ENCODE measurements at places on chromosomes 16 and 17. TPM values are rescaled to one million over a fixed set of nuclear protein-coding genes. Genes with fewer than 3 reads are reported as not detected.

SEZ6 gene
- 64.1 TPM for polyA plus RNA-seq

- DNase-seq: no peak
Measured at GRCh38 chr17:7484919-7485377, 782 bp downstream of the POLR2A start.

TRIM16 gene
- polyA plus RNA-seq: 11.7 TPM

CLEC18A gene
- polyA plus RNA-seq: 6.7 TPM

KRT9 gene
- not detected for polyA plus RNA-seq

DNA sequence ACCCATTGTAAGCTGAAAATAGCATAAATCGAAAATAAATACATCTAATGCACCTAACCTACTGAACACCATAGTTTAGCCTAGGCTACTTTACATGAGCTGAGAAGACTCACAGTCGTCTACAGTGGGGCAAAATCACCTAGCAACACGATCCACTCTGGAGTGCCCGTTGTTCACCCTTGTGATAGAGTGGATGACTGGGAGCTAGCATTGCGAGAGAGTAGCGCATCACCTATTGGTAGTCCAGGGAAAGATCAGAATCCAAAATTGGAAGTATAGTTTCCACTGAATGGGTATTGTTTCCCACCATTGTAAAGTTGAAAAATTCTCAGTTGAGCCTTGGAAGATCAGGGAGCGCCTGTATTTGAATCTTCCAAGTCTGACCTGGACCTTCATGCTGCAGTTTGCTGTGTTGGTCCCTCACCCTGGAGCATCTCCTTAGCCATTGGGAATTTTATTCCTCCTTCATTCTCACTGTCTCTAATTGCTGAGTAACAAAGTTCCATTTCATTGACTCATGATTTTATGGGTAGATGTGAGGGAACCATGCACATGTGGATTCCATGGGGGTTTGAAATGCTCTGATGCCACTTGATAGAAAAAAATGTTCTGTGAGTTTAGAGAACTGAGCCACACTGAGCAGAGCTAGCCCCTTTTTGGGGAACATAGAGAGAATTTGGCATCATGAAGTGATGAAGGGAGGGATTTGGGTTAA is 19.6 kb downstream of the AKAP1 start:
- DNase-seq: no peak

DNA sequence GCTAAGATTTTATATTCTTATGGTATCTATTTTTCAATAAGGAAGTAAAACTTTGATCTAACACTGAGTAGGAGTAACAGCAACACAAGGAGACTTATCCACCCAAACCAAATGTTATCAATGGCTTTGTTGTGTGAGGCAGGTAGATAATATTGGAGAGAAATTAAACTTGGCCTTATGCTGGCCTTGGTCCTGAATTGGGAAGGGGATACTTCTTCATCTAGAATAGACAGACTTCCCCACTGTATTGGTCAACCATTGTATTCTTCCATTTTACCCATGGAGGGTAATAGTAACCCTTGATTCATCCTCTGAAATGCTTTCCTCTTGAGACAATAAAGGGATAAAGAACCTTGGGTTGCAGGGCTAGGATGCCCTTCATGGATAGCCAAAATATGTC is 76.3 kb upstream of the ANKFN1 start:
- no peak for DNase-seq

OTOP2 gene
- polyA plus RNA-seq: not detected

DNA sequence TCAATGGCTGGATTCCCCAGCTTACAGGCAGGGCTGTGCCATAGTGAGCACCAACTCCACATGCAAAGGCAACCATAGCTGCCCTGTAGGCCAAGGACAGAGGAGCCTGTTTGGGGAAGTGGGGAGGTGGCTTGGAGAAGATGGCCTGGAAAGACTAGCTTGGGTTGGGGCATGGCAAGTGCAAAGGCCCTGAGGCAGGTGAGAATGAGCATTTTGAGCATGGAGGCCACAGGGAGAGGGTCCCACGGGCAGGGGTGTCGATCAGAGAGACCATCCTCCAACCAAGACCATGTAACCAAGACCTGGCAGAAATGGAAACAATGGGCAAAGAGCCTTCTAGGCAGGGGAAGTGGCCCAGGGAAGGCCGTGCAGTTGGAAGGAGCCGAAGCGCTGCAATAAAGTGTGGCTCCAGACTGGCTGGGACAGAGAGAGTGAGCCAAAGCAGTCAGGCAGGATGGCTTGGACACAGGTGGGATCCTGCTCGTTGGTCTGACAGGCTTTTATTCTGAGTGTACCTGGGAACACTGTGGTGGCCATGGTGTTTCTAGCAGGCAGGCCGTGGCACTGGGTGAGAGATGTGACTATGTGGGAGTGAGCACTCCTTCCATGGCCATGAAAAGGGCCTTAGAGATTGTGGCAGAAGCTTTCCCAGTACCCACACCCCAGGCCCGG is 24.8 kb upstream of the MPRIP start:
- DNase-seq: no peak

DNA sequence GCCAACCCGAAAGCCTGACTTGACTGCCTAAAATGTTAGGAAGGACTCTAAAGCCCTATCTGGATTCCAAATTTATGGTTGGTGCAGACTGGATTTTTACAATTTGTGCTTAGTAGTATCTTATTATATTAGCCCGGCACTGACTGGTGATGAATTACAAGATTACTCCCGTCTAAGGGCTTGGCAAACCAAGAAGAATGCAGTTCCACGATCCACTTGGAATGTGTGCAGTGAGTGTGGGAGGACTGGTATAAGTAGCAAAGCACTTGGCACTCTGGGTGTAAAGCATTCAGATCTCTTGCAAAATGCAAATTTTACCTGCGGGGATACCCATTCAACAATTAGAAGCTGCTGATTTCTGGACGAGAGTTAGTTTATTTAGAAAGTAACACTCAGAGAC is 539.4 kb downstream of the MAF start:
- DNase-seq: no peak

SEPTIN12 gene
- polyA plus RNA-seq: not detected

DNA sequence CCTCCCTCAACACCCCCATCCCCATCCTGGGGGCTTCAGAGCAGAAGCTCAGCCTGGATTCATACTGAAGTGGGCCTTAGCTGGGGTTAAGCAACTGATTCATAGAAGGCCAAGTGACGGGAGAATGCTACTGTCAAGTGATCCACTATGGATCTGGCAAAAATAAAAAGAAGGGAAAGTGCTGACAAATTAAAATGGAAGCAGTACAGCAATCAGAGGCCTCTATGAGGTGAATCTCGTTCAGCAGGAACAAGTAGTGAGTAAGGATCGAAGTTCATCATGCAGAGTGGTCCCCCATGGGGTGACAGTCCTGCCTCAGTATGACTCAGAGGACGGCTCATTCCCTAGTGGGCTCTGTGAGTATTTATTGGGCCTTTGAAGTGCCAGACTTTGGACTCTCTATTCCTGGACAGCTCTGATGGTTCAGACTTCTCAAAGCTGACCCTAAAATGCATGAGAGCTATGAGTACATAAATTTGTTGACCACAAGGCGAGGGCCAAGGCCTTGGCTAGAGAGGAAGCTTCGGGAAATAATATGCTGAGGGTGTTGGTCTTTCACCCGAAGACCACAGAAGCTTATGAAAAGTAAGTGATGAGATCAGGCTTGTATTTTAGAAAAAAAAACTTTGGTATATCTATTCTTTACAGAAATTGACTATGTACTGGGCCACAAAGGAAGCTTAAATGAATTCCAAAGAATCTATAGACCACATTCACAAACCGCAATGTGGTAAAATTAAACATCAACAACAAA is 5.3 kb upstream of the NSMCE1 start:
- DNase-seq: no peak

DNA sequence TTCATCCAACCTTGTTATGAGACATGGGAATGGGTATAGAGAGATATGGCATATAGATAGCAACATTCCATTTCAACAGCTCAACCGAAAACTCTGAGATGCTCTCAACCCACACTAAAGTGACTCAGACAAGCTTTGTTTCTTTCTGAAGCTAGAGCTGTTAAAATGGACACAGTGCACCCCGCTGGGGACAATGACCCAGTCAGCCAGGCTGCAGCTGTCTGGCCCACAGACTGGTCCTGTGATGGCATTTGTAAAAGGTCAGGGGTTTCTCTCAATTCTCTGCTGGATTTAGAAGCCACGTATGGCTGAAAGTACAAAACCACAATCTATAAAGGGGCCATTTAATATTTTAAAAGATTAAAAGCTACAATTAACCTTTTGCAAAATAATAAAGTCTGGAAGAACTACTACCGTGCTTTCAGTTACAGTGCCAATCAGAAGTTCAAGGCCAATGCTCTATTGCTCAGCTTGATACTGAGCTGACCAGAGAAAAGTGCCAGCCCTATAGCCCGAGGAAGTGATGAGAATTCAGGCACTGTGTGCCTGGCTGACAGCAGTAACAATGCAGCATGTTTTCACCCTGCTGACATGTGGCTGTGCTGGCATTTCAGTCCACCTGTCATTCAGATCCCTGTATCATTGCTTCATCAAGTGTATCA is 60.2 kb downstream of the TEX2 start:
- peak; percentile 53 for DNase-seq

COX6A2 gene
- polyA plus RNA-seq: 1.8 TPM

HOXB2 gene
- polyA plus RNA-seq: 168 TPM

VTN gene
- 0.56 TPM for polyA plus RNA-seq

SLFN12 gene
- 0.66 TPM for polyA plus RNA-seq

DNA sequence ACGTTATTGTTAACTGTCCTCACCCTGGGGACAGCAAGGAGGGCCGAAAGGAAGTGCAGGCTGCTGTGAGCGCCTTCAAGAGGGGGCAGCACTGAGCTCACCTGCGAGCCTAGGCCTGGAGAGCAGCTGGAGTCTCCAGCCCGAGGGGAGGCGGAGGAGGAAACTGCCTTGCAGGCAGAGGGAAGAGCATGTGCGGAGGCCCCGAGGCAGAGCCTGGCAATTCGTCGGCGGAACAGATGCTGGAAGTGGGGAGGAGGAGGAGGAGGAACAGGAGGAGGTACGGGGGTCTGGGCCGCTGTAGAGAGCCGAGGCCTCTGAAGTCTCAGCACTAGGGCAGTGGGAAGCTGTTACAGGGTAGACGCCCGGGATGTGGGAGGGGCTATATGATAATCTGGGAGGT is 49.6 kb upstream of the PLCG2 start:
- no peak for DNase-seq

EME2 gene
- polyA plus RNA-seq: 1.0 TPM

- DNase-seq: no peak
Measured at GRCh38 chr17:70492368-70492767, 323.0 kb downstream of the KCNJ2 start.

ABI3 gene
- 3.2 TPM for polyA plus RNA-seq

GRCh38 chr17:78106211-78106610 is 22.3 kb downstream of the TMC6 start:
- no peak for DNase-seq

GRCh38 chr17:15941781-15942180 is 3.1 kb upstream of the ADORA2B start:
- no peak for DNase-seq

DNA sequence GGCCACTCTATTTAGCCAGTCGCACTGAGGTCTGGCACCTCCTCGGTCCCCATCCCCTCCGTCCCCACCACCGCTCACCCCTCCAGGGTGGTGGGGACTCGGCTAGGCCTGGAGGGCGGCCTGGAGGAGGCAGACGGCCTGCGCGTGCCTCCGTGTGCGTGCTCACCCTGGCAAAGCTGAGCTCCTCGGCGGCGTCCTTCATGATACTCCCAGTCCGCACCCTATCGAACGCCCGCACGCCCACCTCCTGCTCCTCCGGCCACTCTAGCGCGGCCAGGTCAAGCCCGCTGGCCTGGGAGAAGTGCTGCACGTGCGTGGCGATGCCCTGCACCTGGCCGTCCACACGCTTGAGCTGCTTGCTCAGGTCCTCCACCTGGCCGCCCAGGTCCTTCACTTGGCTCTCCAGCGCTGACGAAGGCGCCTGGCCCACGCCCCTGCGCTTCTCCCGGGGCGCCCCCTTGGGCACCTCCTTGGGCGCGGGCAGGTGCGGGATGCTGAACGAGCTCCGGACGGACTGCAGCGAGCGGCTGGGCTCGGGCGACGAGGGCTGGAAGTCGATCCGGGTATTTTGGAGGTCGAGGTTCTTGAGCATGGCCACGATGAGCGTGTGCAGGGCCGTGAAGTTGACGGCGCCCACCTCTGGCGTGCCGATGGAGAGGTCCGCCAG is 644 bp downstream of the QRICH2 start:
- DNase-seq: no peak

- no peak for DNase-seq
Measured at GRCh38 chr17:44587339-44587738, 30.1 kb downstream of the FZD2 start.

DNA sequence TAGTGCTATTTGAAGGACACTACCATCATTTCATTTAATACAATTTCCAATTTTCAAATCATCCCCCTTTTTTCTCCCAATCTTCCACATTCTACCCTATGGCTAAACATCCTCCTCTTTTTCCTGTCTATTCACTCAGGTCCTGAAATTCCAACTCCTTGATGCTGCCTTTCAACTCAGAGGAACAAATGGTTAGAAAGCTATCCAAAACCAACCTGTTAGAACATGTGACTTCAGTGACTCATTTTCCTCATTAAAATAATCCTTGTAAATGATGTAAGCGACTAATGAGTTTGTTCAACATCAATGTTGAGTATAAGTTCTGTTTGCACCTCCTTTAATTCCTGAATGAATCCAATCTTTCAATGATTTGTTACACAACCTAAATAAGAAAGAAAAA is 5.5 kb downstream of the PSMD12 start:
- no peak for DNase-seq

- DNase-seq: no peak
Measured at GRCh38 chr16:2734844-2735515, 15.0 kb upstream of the PRSS27 start.

DNA sequence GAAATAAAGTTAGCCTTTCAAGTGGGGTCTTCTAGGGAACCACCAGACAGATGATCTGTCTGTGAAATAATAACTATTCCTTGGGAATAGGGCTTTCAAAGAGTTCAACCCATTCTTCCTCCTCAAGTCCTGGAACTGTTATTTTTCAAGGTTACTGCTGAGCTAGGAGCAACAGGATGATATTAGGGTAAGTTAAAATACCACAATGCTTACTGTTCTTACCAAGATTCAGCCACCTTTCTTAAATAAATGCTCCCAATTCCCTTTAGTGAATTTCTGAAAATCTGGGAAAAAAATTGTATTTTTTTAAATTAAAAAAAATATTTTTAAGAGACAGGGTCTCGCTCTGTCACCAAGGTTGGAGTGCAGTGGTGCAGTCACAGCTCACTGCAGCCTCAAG is 26.9 kb upstream of the ALDH3A2 start:
- no peak for DNase-seq

DNA sequence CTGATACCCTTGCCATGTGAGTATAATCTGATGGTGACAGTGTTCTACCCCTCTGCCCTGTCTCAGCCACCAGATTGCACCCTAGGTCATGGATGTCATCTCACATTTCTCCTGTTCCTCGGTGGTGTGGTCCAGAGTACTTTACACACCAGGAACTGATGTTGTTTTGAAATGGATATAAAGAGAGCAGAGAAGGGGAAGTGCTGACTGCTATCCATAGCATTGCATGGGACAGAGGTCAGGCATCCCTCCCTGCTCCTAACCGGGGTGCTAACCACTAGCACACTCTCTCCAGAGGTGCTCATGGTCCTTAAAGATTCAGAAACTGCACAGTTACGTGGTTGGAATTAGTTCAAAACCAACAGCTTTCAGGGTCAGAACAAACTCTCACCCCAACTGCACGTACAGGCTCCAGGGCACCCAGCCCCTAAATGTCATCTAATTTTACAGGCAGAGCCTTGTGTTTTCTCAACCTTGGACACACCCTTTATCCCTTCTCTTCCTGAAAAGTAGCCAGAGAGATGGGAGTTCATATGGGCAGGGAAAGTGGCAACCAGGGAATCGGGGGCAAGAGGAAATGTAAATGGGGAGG is 16.3 kb downstream of the TTLL6 start:
- no peak for DNase-seq
